ENCODE measurements at places on chromosomes 13 and 19.
A peak's percentile ranks its signal among the peaks of the same experiment; 100 is the strongest.

DNA sequence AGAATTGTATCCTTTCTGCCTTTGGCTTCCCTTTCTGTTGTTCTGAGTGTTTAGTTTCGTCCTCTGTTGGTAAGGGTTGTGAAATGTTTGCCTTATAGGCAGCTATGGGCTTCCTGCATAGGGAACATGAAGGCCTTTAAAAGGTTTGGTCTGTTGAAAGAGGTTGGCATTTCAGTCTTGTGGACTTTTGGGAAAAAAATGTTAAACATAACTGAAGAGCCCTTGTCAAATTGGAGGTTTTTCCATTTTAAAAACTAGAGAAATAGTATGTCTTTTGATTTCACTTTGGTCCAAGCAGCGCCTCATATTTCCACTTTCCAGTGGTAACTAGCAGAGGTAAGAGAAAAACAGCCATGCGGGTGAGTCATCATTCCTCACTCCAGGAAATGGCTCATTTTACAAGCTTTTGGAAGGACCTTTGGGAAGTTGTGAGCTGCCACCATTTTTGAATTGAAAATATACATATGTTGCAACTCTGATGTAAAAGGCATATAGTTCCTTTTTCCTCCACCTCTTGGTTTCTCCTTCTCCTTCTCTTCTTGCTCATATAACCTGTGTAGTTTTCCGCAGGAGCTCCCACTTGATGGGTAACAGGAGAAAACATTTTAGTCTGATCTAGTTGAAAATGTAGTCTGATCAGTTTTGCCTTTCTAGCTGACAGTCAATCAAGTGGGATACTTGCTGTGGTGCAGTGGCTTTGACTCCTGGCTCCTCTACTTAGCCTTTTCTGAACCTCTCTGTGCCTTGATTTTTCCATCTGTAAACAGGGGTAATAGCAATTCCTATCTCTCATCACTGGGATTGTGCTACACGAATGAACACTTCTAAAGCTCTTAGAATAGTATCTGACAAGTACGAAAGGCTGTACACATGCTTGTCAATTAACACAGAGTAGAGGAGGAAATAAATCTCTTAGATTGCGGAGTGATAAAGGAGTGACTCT lies 23.0 kb downstream of the GPC6 start:
- no peak for ATAC-seq

- ATAC-seq, result peak; percentile 62
These were observed 95.2 kb downstream of the LRCH1 start for GRCh38 chr13:46648166-46648607.

DNA sequence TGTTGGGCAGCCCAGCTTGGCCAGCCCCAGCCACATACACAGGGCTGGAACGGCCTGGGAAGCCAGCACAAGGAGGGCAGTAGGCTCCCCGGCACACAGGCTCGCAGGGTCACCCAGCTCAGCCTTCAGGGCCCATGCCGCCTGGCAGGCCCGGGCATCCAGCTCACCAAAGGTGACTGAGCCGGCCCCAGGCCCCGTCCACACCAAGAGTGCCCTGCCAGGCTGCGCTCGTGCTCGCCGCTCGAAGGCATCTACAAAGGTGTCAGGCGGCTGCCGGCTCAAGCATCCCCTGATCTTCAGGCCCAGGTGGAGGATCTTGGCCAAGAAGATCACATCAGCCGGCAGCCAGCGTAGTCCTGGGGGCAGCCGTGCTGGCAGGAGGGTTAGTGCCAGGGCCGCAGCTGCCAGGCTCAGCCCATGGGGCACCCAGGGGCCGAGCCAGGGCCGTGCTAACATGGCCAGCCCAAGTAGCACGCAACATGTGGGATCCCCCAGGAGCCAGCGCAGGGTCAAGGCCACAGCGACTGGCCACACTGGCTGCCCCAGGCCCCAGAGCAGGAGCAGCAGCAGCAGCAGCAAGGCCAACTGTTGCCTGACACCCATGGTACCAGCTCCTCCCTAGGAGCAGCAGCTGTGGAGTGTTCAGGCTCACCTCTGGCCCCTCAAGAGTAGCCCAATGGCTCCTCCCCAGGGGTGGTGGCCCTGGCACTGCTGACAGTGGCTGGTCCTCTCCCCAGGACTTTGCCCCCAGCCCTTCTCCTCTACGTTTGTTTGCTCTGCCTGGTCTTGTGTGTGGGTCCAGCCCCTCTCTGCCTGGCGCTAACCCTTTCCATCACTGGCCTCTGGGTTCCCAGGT lies at the start of gene SLC27A5:
Gene SLC27A5, minus strand, starts transcription at position 640 of the 856 bp plus-strand sequence. Its CDS starts 37 bp downstream, at position 603.
- no peak for ATAC-seq

- no peak for ATAC-seq
These were observed 44.8 kb upstream of the OLFM4 start for GRCh38 chr13:52983836-52984235.

- no peak for ATAC-seq
These were observed 301.9 kb upstream of the OBI1 start for GRCh38 chr13:78960881-78961280.

- no peak for ATAC-seq
These were observed 16.8 kb upstream of the CELF5 start for GRCh38 chr19:3207461-3208242.

- ATAC-seq, result no peak
These were observed 54.0 kb upstream of the MYO16 start for GRCh38 chr13:108575430-108575829.

GRCh38 chr19:4083677-4084546 lies 17.2 kb upstream of the ZBTB7A start:
- ATAC-seq, result peak; percentile 57

DNA sequence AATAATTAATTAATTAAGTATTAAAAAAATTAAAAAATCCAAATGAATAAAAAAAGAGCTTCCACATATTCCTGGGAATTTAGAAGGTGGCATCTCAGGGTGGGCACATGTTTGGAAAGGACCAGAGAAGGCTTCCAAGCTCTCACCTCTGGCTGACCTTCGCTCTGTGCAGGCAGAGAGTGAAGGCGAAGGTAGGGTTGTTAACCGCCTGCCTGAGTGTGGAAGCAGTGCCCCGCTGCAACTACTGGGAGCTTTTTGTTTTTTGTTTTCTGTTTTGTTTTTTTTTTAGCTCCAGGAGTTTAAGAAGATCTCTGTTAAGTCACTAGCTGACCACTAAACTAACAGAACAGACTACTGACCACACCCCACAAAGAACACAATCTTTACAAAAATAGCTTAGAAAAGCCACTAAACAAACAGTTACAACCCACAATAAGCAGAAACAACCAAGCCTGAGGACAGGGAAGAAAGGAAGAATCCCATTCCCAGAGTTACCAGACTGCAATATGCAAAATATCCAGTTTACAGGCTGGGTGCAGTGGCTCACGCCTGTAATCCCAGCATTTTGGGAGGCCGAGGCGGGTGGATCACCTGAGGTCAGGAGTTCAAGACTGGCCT lies 11.4 kb downstream of the ZNF541 start:
- no peak for ATAC-seq

DNA sequence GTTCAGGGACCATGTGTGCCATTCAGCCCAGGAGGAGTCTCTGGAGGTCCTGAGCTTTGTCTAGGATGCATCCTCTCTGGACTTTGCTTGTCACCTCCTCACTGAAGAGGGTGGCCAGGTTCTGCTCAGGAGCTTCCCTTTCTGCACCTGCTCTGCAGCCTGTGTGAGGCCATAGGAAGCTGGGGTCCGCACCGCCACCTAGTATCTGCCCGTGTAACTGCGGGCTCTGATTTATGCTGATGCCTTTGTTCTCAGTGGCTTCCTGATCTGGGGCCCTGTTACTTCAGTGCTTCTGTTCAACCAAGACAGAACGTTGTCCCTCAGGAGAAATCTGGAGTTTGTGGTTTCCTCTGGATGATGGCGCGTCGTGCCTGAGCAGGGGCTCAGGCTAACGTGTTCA lies 15.5 kb downstream of the ZNF610 start:
- no peak for ATAC-seq

DNA sequence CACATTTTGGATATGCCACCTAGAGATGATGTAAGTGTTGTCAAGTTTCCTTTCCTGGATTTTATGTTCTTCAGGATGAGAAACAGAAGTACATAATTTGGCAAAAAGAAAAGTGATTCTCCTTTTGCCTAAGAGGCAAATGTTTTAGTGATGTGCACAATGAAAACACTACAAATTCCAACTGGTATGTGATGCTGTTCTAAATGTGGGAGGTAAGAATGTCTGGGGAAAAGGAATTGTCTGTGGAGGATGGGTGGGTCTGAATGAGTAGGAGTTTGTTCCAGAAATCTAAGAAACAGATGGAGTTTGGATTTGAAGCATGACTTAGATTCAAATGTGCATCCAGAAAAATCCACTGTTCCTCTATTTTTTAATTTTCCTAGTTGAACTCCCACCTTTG lies 473.6 kb upstream of the SPRY2 start:
- ATAC-seq, result no peak

- peak; percentile 94 for ATAC-seq
These were observed 44.1 kb upstream of the RANBP3 start for GRCh38 chr19:6021878-6022569.

- ATAC-seq, result no peak
These were observed 419.9 kb downstream of the IRS2 start for GRCh38 chr13:109366525-109366924.

DNA sequence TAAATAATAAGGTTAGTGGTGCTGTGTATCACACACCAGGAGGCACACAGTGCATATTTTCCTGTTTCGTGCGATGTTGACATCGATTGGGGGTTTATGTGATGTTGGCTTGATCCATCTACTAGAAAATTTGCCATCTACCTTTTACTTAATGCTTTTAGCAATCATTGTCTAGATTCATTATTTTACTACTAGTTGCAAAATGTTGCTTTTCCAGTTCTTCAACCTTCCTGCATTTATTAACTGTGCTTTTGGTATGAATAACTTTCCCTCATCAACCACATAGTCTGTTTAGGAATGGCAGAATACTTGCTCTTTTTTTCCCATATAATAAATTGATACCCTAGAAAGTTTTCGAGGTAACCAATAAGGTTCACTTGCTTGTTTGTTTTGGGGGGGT lies 17.5 kb downstream of the C13orf42 start:
- ATAC-seq, result no peak

DNA sequence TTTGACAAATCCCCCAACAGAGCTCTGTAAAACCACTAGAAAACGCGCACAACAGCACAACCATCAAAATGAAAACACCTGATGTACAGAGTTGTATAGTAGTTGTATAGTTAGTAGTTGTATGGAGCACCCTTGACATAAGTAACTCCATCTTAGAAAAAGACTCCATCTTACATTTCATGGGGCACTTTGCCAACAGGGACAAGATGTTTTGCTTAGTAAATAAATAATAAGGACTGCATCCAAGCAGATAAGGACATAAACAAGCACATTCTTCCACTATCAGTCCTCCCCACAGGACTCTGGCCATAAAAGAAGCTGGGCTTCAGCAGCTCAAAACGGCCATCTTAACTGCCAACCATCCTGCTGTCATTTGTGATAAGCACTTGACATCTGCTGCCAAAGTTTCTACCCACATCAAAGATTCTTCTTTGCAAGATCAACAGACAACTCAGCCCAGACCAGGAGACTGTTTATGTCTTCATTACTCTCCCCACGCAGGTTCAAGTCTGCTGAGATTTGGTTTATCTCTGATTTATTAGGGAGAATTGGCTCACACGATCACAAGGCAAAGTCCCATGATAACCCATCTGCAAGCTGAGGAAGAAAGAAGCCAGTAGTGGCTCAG lies 20.7 kb upstream of the ZNF331 start:
- no peak for ATAC-seq

GRCh38 chr19:8337728-8338127 lies 5.3 kb downstream of the KANK3 start:
- ATAC-seq, result no peak

GRCh38 chr13:94195715-94196114 lies 283.8 kb downstream of the DCT start:
- no peak for ATAC-seq

- peak; percentile 57 for ATAC-seq
These were observed 1.1 kb downstream of the PPP1R12C start for GRCh38 chr19:55116232-55116858.

Measured in activated T-helper 17 cell treated with anti-CD3 and anti-CD28 coated beads, Interleukin-2, amount 50 U/mL, for 72 hours (primary cell).